ENCODE measurements at places on chromosomes 4 and X.

GRCh38 chr4:165009493-165010227, 22.1 kb upstream of the TRIM60 start:
- no peak for DNase-seq

- DNase-seq: no peak
Observed at GRCh38 chr4:42398871-42399331, 1.6 kb downstream of the SHISA3 start.

DNA sequence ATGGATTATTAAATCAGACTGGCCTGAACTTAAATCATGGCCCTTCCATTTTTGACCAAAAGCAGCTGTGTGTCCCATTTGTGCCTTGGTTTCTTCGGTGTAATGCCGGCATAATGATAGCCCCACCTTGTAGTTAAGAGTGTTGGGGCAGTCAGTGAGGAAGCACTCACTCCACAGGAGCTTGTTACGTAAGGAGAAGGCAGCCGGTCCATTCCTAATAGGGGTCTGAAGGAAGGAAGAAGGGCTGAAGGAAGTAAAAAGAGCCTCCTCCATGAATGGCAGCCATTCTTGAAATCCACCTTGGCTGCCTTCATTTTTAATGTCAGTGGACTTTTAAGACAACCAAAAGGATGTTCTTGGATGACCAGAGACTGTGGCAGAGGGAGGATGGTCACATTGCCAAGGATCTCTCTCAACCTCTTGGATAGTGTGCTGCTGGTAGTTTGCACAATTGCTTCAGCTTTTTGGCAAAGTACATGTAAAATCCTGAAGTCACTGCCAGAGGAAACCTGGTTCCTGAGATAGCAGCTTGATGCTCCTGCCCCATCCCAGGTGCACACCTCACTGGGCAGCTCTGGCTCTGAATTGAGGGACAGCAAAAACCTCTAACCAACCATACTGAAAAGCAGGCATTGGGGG, 113.5 kb downstream of the PTTG2 start:
- no peak for DNase-seq

GRCh38 chr4:6280365-6280996, 10.8 kb downstream of the WFS1 start:
- DNase-seq: no peak

DNA sequence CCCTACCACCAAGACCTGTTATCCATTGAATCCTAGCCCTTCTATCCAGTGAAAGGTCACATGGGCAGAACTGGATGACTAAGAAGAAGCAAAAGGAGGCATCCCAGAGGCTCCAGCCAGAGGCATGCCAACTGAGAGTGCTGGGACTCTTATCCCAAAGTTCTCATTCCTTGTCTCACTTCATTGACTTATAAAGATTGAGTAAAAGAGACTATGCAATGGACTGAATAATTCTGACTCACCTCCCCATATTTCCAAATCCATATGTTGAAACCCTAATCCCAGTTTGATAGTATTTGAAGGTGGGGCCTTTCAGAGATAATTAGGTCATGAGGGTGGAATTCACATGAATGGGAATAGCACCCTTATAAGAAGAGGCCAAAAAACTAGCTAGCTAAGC, 131.4 kb downstream of the COL25A1 start:
- DNase-seq: no peak

DNA sequence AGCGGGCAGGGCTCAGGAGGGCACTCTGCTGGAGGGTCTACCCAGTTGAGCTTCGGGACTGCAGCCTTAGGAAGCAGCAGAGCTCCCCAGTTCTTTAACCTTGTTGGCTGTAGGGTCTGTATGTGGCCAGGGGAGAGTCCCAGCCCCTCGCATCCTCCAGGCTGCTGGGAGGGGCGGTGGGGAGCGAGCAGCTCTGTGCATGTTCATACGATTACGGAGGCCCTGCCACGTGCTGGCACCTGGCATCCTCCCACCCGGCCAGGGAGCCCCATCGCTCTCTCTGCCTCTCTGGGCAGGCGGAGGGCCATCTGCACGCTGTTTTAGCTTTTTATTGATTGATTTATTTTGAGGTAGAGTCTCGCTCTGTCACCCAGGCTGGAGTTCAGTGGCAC, 21.2 kb downstream of the NSG1 start:
- DNase-seq: no peak

GRCh38 chrX:9153300-9153699, 119.4 kb upstream of the FAM9B start:
- DNase-seq: no peak

DNA sequence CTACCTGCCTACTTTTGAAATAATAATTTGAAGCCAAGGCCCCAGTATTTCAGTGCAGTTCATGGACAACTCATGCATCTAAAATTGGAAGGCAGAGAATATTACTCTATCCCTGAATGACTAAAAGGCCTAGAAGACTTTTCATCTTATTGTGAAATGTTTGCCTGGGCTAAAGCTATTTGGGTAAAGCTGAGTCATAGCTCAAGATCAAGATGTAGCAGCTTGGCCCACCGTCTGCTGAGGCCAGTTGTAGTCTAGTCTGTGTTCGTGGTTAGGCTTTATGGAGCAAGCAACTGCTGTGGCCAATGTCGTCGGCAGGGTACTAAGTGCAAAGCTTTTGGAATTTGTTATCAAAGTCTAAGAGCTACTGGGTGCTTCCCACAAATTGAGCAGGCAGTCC, 929.1 kb downstream of the RAB28 start:
- no peak for DNase-seq

DNA sequence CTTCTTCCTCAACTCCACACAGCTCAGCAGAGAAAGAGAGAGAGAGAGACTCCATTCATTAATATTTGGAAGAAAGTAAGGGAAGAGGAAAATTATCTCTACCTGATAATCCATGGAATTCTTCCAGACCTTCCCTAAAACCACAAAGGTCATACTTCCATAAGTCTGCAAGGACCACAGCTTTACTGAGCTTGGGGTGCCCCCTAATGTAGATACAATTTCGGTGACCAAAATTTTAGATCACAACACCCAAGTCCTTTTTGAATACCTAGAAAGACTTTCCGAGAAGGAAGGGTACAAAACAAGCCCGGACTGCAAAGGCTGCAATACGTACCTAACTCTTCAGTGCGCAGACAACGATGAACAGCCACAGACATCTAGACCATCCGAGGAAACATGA, 523.9 kb downstream of the GLUD2 start:
- DNase-seq: no peak

- no peak for DNase-seq
Observed at GRCh38 chr4:114383721-114384120, 214.9 kb upstream of the UGT8 start.

GRCh38 chr4:52983563-52984303, 121.6 kb downstream of the RASL11B start:
- no peak for DNase-seq

DNA sequence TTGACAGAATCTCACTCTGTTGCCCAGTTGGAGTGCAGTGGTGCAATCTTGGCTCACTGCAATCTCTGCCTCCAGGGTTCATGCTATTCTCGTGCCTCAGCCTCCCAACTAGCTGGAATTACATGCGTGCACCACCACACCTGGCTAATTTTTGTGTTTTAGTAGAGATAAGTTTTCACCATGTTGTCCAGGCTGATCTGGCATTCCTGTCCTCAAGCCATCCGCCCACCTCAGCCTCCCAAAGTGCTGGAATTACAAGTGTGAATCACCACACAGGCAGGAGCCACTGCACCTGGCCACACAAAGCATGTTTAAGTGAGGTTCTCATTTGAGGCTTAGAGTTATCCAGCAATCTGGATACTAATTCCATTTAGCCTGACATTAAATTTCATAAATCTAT, 180.9 kb upstream of the GRID2 start:
- DNase-seq: no peak

DNA sequence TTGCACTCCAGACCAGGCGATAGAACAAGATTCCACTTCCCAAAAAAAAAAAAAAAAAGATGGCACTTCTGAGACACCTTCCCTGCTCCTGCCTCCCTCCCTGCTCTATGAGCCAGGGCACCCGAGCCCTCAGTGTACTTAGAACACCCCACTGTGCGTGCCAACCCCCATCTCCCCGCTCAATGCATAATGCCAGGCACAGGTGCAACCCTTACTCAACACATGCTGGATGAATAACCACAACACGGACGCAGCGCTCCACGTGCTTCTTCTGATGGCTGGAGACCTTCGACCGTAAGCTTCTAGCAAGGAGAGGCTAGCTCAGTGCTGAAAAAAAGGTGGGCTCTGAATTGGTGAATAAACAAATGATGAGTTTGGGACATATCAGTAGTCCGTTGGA, 19.9 kb upstream of the IRAK1 start:
- DNase-seq: no peak

- no peak for DNase-seq
Observed at GRCh38 chr4:38666766-38667084, 2.7 kb downstream of the KLF3 start.

- DNase-seq: no peak
Observed at GRCh38 chr4:131337936-131338335, 1811.2 kb upstream of the PCDH10 start.

DNA sequence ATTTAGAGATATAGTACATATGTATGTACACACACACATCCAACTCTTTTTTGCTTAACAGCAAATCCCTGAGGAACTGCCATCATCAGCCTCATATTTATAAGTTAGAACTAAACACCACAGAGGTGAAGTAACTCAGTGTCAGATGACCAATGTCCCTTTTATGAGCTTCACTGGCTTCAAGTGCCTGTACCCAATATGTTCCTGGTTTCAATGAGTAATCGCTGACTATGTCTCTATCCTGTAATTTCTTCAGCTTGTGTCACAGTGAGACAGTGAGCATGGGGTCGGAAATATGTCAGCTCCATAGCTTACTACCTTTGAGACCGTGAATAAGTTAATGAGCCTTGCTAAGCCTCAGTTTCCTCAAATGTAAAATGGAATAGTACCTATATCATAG, 136.2 kb upstream of the RASGEF1B start:
- no peak for DNase-seq

- DNase-seq: no peak
Observed at GRCh38 chr4:158356301-158356700, 146.0 kb downstream of the TMEM144 start.

DNA sequence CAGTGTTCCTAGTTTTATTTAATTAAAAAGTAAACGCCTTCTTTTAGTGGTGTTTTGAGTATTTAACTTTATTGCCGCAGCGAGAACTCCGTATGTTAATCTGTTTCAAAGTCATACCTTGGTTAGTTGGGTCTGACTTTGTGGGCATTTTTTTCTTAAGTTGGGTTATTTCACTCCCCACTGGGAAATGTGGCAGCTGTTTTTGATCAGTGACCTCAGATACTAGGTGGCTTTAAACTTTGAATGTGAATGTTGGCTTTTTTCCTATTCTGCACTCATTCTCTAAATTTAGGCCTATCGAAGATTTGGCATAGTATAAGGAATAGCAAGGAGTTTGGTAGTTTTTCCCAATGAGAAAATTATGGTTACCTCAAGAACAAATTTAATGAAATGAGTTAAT, 85.9 kb downstream of the FIP1L1 start:
- no peak for DNase-seq

DNA sequence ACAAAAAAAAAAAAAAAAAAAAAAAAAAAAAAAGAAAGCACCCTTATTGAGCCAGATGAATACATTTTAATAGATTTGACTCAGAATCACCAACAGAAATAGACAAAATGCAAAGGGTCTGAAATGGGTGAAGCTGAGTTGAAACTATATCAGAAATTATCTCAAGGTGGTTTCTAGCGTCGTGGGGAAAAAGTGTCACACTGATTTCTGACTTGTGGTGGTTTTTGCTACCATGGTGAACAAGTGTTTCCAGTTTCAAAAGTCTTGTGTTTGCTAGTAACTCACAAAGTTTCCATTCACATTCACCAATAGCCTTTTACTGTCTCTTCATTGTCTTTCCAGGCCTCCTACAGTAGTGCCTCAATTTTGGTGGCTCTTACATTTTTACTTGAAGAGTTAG, 135.5 kb downstream of the ARHGAP24 start:
- DNase-seq: no peak

- no peak for DNase-seq
Observed at GRCh38 chr4:5962416-5962815, 55.8 kb downstream of the C4orf50 start.

- DNase-seq: peak; percentile 77
Observed at GRCh38 chrX:132737743-132738142, 220.7 kb downstream of the HS6ST2 start.

DNA sequence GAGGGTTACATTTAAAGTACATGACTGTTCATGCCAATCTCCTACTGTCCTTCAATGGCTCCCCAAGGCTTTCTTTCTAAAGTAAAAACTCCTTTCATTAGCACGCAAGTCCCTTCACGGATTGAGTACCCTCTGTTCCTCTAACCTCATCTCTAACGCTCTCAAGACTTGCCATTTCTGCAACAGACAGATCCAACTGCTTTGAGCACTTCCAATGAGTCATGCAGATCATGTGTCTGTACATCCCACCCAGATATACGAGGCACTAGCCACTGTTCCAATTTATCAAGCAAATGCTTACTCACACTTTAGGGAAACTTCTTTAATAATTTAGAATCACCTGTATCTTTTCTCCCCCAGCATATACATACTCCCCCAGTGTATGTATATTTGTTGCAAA, 332.5 kb upstream of the ZFP42 start:
- no peak for DNase-seq

- DNase-seq: peak; percentile 77
Observed at GRCh38 chrX:129772796-129773431, 6.8 kb upstream of the SASH3 start.

GRCh38 chr4:45131020-45131419, 404.7 kb upstream of the GNPDA2 start:
- no peak for DNase-seq

GRCh38 chr4:183602557-183603027, 56.4 kb downstream of the RWDD4 start:
- DNase-seq: no peak

- no peak for DNase-seq
Observed at GRCh38 chr4:124060261-124060918, 652.1 kb downstream of the ANKRD50 start.

GRCh38 chr4:1873776-1874175, 2.6 kb downstream of the NSD2 start:
- DNase-seq: no peak

DNA sequence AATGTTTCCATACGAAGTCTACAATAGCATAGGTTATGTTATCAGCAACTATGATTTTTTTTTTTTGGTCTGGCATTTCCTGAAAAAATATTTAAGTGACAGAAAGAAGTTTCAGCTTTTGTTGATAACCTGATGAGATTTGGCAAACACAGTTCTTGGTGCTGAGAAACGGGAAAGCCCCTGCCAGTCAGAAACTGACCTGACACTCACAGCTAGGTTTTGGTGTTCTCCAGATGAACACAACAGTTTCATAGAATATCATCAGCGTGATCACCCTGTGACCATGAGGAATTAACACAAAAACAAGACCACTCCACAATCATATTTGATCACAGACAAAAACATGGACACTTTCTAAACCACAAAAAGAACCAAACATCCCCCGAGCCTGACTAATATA, 152.5 kb upstream of the DCAF8L1 start:
- no peak for DNase-seq

DNA sequence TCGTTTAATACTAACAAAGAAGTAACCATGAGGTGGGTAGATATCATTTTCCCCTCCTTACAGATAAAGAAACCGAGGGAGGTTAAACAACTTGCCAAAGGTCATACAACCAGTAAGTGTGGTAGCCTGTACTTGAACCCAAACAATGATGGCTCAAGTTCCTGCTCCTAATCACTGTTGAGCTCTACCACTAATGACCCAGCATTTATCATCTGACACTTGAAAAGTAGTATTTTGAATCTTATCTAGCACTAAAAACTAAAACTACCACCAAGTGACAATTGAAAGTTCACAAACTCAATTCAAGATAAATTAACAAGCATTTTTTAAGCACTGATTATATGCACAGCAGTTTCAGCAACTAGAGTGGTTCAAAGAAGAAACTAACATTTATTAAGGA, 13.1 kb downstream of the FBXW7 start:
- DNase-seq: no peak

- no peak for DNase-seq
Observed at GRCh38 chrX:45134775-45135174, 65.9 kb downstream of the DIPK2B start.
